Thyroid gland (tissue), 4 donors: ENCODE measurements at places on chromosomes 6 and 20. TPM values are rescaled to one million over a fixed set of nuclear protein-coding genes. Genes with fewer than 3 reads are reported as not detected.

GRCh38 chr20:57330998-57331397, 1.4 kb downstream of the SPO11 start:
- peak; percentile 61 for DNase-seq

DNA sequence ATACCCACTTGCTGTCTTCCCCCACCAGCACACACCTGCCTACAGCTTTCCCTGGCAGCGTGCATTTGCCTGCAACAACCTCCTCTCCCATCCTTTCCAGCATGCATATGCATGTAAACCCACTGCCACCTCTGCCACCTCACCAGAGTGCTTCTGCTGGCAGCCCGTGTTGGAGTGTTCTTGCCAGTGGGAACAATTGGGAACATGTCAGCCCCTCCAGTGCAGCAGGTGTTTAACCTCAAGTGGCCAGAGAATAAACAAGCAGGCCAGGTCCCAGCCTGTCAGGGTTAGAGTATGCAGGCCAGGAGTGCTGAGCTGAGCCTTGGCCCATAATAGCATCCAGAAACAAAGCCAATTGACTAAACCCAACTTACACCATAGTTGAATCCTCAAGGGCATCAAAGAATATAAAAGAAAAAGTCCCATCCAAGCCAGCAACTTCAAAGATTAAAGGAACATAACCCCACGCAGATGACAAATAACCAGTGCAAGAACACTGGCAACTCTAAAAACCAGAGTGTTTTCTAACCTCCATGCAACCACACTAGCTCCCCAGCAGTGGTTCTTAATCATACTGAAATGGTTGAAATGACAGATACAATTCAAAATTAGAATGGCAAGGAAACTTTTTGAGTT, 1212.1 kb upstream of the CITED2 start:
- peak; percentile 54 for DNase-seq

GRCh38 chr6:133223452-133224029, 17.6 kb upstream of the EYA4 start:
- no peak for DNase-seq

The MYBL2 gene
- not detected for total RNA-seq

GRCh38 chr6:38460186-38460585, 179.5 kb downstream of the BTBD9 start:
- DNase-seq = no peak

DNA sequence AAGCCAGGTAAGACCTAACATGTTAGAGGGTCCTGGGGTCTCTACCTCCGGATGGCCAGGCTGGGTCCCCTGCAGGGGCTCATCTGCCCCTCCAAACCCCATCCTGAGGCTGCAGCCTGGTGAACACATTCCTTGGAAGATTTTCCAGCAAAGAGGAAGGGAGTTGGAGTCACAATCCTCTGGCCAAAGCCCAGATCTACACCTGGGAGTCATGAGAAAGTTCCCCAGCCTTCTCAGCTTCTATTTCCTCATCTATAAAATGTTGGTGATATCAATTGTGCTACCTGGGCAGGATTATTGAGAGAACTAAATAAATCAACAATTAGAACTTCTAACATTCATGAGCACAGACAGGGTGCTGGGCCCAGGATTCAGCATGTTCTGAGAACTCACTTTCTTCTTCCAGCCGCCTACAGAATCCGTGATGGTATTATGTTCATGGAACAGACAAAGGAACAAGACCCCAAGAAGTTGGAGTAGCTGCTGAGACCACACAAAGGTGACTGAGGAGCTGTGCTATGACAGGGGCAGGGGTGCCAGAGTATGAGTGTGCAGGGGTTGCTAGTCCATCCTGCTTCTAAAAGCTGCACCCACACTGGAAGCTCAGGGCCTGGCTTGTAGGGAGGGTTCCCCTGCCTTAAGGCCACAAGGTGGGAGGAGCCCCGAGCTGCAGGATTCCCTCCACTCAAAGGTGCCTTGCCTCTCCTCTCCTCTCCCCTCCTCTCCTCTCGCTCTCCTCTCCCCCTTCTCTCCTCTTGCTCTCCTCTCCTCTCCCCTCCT, 68.9 kb downstream of the BMP7 start:
- DNase-seq = no peak

GRCh38 chr6:141303907-141304306, 828.8 kb upstream of the GJE1 start:
- DNase-seq = no peak

DNA sequence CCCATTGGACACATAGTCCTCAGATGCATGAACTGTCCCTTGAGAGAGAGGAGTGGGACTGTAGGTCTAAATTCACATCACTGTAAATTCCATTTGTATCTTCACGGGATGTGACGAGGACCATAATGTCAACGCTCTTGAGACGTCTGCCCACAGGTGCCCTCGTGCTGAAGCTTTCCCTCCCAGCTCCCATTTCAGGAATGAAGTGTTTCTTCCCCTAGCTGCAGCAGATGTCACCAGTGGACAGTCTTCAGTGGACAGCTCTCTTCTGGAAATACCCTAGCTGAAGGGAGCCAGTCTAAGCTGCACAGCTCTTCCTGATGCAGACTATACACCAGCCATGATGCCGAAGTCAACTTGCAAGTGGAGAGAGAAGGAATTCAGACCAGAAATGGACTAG, 217.4 kb upstream of the ECI2 start:
- DNase-seq = no peak

GRCh38 chr20:62244644-62245108, 6.4 kb downstream of the OSBPL2 start:
- DNase-seq = no peak

The BMP5 gene
- total RNA-seq = 1.9 TPM

GRCh38 chr6:40476673-40477072, 110.5 kb downstream of the LRFN2 start:
- no peak for DNase-seq

GRCh38 chr6:71822625-71823024, 63.7 kb upstream of the RIMS1 start:
- DNase-seq = no peak

The OXT gene
- not detected for total RNA-seq

The HS3ST5 gene
- total RNA-seq = not detected

The AKAP12 gene
- total RNA-seq = 102 TPM

The RNF182 gene
- total RNA-seq = 4.5 TPM

DNA sequence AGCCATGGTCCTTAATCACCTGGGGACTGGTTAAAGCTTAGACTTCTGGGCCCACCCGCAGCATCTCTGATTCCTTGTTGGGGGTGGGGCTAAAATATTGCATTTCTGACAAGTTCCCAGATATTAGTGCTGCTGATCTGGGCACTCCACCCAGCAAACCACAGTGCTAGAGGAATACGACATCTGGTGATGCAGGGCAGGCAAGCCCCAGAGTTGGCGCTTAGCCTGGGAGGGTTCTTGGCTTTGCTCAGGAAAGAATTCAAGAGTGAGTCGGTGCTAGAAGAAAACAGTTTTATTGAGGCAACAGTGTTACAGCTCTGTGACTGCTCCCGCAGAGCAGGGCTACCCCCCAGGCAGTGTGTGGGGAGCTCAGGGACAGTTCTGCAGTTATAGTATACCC, 210.7 kb downstream of the TFAP2C start:
- DNase-seq = peak; percentile 21

The HUS1B gene
- total RNA-seq = 3.5 TPM

DNA sequence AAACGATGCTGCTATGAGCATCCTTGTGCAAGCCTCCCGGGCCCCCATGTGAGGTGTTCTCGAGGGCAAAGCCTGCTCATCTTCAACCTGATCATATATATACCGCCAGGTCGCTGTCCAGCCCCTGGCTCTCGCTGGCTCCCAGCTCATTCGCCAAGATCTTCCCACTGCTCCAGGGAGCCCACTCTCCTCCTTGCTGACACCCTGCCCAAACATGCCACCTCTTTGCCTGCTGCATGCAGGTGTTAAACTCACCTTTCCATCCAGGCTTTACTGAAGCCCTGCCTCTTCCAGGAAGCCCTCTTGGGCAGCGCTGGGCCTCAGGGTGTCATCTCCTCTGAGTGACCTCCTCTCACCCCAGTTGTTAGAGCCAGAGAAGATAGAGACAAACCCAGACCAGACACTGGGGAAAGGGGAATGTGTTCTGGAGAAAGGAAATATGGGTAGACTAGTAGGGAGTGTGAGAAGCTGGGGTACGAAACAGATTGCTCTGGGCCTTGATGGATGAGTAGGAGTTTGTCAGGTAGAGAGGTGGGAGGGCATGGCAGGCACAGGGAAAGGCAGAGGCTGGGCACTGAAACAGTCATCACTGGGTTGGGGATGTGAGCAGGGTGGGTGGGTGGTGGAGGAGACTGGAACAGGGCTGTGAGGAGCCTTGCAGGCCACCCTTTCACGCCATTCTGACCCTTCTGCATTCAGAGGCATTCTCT, 1.2 kb upstream of the DLGAP4 start:
- no peak for DNase-seq

DNA sequence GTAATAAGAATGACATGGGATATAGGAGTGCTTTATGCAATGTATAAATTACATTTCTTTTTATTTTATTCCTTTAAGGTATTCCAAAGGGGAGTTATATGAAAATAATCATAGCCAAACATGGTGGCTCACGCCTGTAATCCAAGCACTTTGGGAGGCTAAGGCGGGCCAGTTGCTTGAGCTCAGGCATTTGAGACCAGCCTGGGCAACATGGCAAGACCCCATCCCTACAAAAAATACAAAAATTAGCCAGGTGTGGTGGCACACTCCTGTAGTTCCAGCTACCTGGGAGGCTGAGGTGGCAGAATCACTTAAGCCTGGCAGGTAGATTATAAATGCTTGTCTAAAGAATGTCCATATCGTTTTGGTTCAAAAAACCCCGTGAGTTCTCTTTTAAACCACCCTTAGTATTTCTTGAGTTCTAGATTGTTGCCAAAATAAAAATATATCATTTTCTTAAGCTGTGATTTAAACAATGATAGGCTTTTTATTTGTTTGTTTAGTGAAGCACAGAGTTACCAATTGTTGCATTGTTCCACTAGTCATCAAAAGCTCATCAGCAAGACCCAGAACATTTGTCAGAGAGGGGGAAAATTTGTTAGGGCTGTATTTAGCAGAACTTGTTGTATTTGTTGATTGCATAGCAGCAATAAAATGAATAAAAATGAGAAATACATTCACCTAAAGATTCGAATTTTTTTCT, 146.2 kb downstream of the KHDC1L start:
- no peak for DNase-seq

DNA sequence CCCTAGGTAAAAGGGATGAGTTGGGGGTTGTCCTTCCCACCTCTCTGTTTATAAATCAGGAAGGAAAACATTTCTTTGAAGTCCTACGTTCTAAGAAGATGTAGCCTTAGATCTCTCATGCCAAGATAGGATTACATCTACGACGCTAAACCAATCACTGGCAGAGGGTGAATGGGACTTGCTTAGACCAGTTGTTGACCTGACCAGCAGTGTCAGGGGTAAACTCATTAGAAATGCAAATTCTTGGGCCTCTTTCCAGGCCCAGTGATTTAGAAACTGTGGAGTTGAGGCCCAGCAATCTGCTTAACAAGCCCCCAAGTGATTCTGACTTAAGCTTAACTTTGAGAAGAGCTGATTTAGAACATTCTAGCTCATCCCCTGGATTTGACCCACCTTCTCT, 147.1 kb upstream of the THEMIS start:
- DNase-seq = no peak

GRCh38 chr6:20661721-20662120, 127.5 kb downstream of the CDKAL1 start:
- DNase-seq = no peak

GRCh38 chr20:44306927-44307326, 4.1 kb downstream of the FITM2 start:
- no peak for DNase-seq

GRCh38 chr6:87375315-87375714, 30.7 kb downstream of the C6orf163 start:
- no peak for DNase-seq

GRCh38 chr6:31386099-31386498, 17.3 kb upstream of the MICA start:
- no peak for DNase-seq

The POM121L2 gene
- total RNA-seq = not detected

DNA sequence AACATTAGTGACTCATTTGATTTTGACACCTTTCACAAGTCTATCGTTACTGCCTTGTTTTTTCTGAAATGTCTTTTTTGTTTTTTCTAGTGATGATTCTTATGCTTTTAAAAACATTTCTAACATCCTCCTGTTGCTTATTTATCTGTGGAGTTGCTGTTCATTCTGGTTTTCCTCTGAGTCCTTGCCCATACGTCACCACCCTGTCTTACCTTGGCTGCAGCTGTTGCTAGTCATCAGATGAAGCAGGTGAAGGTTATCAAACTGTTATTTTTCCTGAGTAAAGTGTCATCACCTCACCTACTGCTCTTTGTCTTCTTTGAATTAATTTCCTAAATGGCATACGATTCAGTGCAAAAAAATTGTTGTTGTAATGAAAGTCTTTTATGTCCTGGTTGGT, 376.6 kb downstream of the GRIK2 start:
- no peak for DNase-seq

The ZFP57 gene
- total RNA-seq = not detected

DNA sequence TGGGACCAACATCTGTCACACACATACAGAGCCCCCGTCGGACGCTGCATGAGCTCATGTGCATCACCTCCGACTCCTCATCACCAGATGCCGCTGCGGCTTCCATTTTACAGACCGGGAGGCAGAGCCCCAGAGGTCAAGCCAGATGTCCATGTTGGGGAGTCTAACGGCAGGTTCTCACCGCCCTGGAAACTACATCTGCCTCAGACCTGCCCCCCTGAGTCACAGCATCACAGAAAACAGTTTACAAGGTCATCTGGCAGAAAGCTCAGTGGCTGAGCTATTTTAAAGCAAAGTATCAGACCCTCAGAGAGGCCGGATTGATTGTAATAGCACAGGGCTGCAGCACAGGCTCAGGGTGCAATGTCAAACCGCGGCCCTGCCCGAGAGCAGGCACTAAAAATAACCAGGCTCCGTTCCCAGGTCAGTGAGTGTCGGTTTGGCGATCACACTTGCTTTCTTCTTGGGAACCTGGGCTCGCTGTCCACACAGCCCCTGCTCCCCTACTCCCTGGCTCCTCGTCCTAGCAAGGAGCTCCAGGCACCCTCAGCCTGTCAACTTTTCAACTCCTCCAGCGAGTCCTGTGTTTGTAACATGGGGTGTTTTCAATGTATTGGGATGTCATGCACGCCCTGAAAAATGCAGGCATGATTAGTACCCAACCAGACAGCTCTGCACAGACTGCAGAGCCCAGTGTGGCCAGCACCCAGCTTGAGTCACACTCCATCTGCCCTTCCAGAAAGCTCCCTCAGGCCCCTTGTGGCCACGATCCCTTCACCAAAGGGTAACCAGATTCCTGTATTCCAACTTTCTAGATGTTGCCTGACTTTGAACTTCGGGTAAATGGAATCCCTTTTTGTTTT, 264.5 kb downstream of the CDH4 start:
- DNase-seq = no peak

DNA sequence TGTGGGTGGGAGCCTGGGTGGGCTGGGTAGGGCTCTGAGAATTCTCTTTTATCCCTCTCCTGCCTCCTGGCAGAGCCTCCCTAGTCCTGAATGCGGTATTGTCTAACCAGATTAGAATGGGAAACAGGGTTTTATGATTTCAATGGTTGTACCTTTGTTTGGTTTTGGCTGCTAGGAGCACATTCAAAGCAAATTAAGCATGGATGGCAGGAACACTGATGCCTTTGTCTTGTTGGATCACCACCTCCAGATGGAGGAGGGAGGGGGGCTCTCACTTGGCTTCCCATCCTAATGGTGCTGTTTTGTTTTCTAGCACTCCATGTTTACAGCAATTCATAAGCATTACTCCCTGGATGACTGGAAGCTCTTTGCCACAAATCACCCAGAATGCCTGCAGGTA, 11.6 kb downstream of the GMPR start:
- no peak for DNase-seq

- DNase-seq = no peak
These were observed 83.7 kb downstream of the FYN start for GRCh38 chr6:111789598-111789997.
